ENCODE measurements at places on chromosomes 16 and 17.

- no peak for DNase-seq
Observed at GRCh38 chr16:10982465-10983150, 38.2 kb downstream of the CLEC16A start.

- no peak for DNase-seq
Observed at GRCh38 chr17:4893272-4893671, 6.1 kb upstream of the C17orf107 start.

DNA sequence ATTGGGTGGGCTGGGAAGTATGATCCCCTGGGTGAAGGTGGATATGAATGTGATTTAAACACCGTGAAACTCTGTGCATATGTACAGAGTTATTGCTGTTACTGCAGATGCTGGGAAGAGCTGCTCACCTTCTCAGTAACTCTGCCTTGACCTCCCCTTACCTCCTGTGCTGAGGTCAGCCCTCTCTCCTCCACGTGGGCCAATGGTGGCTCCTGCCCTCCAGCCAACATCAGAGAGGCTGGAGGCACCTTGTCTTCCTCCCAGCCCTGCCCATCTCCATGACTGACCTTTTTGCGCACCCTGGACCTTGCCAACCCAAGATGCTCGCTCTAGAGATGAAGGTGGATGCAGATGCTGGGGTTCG, 387 bp upstream of the ASB16 start:
- DNase-seq: no peak

DNA sequence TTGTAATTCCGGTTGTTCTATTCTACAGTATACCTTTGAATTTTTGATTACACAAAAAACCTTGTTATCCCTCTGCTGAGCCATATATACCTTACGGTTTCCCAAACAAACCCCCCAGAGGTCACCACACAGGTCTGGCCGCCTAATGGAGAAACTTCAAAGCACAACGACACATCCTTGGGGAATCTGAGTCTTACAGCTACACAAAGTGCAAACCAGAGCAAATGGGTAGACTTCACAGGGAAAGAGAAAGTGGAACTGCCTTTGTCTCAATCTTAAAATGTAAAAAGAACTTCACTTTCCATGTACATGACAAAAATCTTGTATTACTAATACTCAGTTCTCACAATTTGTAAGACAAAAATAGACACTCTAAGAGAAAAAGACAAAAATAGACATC, 2.7 kb downstream of the FBXO31 start:
- no peak for DNase-seq

DNA sequence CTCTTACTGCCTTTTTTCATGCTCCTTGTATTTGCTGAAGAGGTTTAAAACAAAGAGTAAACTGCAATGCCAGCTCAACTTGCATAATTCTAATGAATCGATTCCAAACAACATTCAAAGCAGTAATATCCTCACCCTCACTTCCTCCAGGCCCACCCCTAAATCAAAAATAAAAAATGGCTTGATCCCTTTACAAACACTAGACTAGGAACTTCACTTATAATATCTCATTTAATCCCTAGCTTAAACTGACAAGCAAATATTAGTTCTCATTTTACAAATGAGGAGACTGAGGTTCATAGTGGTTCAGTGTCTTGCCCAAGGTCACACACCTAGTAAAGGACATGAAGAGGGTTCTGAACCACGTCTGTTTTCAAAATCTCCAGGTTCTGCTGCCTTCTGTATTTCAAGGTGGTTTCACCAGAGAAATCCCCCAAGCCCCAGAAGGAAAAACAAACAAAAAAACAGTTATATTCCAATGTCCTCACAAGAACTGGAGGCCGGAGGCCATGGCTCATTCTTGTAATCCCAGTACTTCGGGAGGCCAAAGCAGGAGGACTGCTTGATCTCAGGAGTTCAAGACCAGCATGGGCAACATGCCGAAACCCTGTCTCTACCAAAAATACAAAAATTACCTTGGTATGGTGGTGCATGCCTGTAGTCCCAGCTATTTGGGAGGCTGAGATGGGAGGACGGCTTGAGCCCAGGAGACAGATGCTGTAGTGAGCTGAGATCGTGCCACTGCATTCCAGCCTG, 80.3 kb upstream of the GRIN2A start:
- DNase-seq: no peak

DNA sequence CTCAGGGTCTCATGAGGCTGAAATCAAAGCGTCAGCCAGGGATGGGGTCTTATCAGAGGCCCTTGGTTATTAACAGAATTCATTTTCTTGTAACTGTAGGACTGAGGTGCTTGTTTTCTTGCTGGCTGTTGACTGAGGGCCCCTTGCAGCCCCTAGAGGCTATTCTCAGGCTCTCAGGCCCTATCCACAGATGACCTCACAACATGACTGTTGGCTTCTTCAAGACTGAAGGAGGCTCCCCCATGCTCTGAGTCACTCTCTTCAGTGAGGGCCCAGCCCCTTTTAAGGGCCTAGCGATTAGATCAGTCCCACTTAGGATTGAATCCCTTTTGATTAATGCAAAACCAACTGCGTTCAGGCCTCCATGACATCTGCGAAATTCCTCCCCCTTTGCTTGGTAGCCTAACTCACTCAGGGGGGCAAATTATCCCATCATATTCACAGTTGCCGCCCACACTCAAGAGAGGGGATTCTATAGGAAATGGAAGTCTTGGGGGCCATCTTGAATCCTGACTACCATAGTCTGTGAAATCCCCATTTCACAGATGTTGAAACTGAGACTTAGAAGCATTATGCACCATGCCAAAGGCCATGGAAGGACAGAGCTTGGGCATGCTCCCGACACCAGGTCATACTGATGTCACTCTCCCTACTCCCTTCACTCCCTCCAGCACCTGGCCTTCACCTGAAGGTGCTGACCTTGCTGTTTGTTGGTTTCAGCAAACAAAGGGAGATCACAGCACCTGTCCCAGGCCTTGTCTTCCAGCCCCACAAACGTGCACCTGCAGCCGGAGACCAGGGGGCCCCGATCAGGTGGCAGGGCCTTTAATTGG, 592.3 kb downstream of the MAF start:
- DNase-seq: no peak

- DNase-seq: no peak
Observed at GRCh38 chr17:75876938-75877751, 1.2 kb downstream of the TRIM47 start.

GRCh38 chr16:63581570-63581969, 1540.3 kb downstream of the CDH11 start:
- DNase-seq: no peak

DNA sequence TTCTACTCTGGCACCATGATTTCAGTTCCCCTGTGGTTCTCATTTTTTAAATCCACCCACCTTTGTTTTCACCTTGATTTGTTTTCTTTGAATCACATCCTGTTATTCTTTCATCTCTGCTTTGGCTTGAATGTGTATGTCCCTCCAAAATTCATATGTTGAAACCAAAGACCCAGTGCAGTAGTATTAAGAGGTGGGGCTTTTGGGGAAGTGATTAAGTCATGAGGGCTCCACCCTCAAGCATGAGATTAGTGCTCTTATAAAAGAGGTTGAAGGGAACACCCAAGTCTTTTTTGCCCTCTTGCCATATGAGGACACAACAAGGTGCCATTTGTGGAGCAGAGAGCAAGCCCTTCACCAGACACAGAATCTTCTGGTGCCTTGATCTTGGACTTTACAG, 382.3 kb downstream of the SLC39A11 start:
- DNase-seq: no peak

- no peak for DNase-seq
Observed at GRCh38 chr17:81417879-81418709, 22.8 kb downstream of the BAHCC1 start.

DNA sequence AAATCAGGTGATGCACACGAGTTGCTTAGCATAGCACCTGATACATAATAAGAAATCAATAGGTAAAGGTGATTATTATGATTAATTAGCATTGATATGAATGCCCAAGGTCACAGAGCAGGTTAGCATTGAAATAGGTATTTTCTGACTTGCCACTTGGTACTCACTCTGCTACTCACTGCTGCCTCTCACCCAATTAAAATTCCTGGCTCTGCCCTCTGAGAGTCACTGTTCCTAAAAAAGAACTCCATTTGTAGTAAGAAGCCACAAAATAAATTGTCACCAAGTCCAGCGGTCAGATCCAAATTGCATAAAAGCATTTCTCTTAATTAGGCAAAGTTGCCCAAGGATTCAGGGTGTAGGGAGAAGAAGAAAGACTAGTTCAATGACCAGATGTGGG, 8.9 kb upstream of the GRIN2A start:
- DNase-seq: no peak

GRCh38 chr16:55272744-55273143, 51.3 kb upstream of the IRX6 start:
- DNase-seq: no peak

GRCh38 chr17:40722241-40722640, 18.7 kb upstream of the KRT24 start:
- no peak for DNase-seq

GRCh38 chr17:41322094-41322902, 6.8 kb upstream of the KRTAP17-1 start:
- peak; percentile 3 for DNase-seq

- DNase-seq: no peak
Observed at GRCh38 chr16:84851192-84852127, 31.7 kb downstream of the CRISPLD2 start.

DNA sequence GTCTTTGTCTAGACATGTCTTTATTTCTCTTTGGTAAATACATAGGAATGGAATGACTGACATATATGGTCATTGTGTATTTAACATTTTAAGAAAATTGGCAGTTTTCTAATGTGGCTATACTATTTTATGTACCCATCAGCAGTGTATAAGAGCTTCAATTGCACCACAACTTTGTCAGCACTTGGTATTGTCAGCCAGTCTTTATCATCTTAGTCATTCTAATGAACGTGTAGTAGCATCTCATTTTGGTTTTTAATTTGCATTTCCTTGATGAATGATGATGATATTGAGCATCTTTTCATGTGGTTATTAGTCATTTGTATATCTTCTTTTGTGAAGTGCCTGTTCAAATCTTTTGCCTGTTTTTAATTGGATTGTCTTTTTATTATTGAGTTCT, 239.3 kb downstream of the CEP112 start:
- no peak for DNase-seq

DNA sequence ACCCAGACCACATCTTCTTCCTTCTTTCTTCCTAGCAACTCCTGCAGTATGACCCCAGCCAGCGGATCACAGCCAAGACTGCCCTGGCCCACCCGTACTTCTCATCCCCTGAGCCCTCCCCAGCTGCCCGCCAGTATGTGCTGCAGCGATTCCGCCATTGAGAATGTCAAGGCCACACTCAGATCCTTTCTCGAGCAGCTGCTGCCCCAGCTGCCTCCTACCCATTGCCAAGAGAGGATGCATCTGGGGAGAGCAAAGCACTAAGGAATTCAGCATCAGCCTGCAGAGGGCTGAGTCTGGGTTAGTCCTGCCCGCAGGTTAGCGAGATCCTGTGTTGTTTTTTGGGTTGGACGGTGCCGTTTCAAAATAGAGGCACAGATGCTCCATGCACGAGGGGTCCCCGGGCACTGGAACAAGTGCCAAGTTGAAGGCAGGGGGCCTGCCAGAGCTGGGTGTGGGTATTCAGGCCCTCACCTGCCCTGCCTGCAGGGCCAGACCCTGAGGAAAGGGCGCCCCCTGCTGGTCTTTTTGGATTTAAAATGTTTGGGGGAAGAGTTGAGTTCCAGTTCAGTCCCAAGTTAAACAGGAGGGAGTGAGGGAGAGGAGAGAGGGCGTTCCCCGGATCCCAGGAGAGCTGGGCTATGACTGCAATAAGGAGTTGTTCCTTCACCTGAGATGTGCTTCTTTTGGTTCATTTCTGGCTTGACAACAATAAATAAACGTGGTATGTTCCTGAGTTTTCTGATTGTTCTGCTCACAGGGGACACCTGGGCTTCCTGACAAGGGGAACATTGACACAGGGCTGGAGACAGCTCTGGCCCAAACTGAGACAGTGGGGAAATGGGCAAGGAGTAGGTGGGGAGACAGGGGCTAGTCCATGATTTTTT, 4.9 kb downstream of the CDK3 start:
- peak; percentile 8 for DNase-seq

DNA sequence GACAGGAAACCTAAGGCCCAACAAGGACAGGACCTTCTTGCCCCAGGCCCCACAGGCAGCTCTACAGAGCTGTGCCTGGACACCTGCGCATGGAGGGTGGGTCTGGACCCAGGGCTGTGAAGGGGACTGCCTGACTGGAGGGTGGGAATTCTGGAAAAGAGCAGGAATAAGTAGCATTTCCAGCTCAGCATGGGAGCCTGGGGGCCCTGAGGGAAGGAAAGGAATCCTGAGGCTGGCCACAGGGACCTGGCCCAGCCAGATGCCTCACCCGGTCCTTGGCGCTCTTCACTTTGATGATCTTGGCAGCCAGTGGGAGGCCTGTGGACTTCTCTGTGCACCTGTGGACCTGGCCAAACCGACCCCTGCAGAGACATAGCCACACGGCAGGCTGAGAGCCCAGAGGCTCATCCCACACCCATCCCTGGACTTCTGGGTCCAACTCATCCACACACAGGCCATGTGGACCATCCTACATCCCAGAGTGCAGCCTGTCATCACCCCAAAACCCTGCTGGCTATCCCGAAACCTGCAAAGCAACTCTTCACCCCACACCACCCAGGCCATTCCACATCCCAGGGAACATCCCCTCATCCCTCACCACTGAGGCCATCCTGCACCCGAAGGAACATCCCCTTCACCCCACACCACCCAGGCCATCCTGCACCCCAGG, 18.7 kb downstream of the MYLK3 start:
- DNase-seq: no peak

GRCh38 chr17:9256751-9257629, 235.7 kb downstream of the NTN1 start:
- DNase-seq: no peak

GRCh38 chr16:49084628-49085390, 196.8 kb downstream of the CBLN1 start:
- no peak for DNase-seq

- no peak for DNase-seq
Observed at GRCh38 chr16:49688036-49688697, 167.7 kb downstream of the ZNF423 start.

DNA sequence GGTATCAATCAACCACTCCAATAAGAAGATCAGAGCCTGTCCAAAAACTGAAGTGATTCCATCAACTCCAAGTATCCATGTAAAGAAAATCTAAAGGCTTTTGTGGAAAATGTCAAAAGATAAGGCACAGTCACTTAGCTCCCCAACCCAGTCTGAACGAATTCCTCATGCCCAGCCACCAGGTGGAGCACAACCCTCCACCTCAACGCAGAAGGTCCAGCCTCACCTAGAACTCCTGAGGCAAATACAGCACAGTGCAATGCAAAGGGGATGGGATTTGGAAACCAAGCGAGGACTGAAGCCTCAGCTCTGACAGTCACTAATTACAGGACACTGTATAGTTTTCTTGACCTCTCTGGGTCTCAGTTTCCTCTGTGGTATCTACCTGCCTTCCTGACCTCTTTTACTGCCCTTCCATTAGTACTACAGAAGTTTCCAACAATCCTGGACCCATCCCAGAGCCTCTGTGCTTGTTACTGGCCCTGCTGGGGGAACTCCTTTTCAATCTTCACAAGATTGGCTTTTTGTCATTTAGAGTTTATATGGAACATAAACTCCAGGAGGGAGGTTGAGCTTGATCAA, 2.0 kb downstream of the NCBP3 start:
- DNase-seq: no peak
